Skin of body (tissue), 3 donors: ENCODE measurements at places on chromosomes 13 and 19. TPM values are rescaled to one million over a fixed set of nuclear protein-coding genes. Genes with fewer than 3 reads are reported as not detected.

GRCh38 chr19:35375505-35376307 is 4.8 kb downstream of the GPR42 start:
- no peak for DNase-seq

- no peak for DNase-seq
Measured at GRCh38 chr19:7262470-7262869, 31.7 kb downstream of the INSR start.

GRCh38 chr19:19538061-19538784 is at the start of gene CILP2:
Gene CILP2, plus strand, starts transcription at chr19:19538265. Its CDS starts 85 bp downstream, at chr19:19538350.
- no peak for DNase-seq

Gene FPR1
- total RNA-seq = 9.5 TPM

Gene SLC25A41
- 0.49 TPM for total RNA-seq

Gene CASP14
- 29.3 TPM for total RNA-seq

Gene TPTE2
- total RNA-seq = not detected

Gene RFPL4AL1
- not detected for total RNA-seq

Gene GJB2
- 84.7 TPM for total RNA-seq

Gene C2CD4C
- total RNA-seq = 0.49 TPM
